ENCODE measurements at places on chromosomes 3 and 15. TPM values are rescaled to one million over a fixed set of nuclear protein-coding genes. Genes with fewer than 3 reads are reported as not detected.

The CAPN3 gene
- polyA plus RNA-seq = 154 TPM

DNA sequence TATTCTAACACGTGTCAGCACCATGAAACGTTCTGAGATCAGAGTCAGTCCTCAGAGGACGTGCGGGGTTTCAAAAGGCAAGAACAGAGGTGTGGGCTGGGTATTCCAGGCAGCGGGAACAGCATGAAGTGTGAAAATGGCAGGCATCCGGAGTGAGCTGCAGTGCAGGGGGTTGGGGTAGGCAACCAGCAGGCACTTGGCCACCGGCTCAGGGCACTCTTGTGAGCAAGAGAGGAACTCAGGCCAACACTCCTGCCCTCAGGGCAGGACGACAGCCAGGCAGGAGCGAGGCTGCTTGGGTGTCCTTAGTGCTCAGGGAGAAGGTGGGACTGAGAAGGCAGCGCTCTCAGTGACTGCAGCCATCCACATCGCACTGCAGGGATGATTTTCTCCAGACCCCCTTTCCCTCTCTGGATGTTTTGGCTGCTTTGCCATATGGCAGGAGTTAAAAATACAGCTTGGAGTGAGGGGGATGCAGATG, 151.1 kb downstream of the NUP210 start:
- no peak for DNase-seq

- DNase-seq = no peak
These were observed 487 bp upstream of the HES1 start for GRCh38 chr3:194135516-194135805.

- no peak for DNase-seq
These were observed 20.0 kb upstream of the SLC25A26 start for GRCh38 chr3:66200786-66201185.

The C3orf52 gene
- polyA plus RNA-seq = 1.9 TPM

All from psoas muscle (tissue), 8 donors.